ENCODE measurements at places on chromosomes 5 and 9.

GRCh38 chr9:755454-756381 lies 85.8 kb upstream of the DMRT1 start:
- DNase-seq = peak; percentile 12

- no peak for DNase-seq
Measured at GRCh38 chr5:102778478-102778877, 23.4 kb downstream of the PAM start.

GRCh38 chr9:87125819-87126218 lies 178.5 kb upstream of the GAS1 start:
- DNase-seq = no peak

DNA sequence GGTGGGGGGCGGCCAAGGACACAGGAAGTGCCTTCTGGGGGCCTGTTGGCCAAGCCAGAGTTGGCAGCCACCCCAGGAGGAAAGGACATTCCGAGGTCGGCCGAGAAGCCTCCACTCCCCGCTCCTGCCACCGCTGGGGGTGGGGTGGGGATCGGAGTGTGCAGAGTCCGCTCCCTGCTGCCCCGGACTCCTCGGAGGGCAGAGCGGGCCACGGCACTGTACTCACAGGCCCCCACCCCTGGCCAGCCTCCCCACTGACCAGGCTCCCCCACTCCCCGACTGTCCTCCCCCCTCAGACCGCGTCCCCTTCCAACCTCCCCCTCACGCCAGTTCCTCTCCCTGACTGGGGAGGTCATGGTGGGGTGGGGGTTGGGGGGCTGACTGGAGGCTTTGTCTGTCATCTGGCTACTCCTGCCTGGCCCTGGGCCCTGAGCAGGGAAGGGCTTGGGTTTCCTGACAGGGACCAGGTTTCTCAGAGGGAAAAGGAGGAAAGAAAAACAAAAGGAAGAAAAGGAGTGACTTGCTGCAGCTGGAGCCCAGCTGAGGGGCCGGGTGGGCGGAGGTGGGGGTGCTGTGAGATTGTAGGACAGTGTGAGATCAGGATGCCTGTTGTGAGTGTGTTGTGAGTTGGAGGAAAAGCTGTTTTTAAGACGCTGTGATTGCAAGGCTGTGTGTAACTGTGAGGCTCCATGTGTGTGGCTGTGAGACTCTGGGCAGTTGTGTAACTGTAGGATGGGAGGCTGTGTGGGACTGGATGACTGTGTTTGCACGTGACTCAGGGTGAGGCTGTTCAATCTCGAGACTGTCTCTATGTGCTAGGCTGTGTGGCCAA lies 29.7 kb downstream of the CNTFR start:
- DNase-seq = peak; percentile 62

DNA sequence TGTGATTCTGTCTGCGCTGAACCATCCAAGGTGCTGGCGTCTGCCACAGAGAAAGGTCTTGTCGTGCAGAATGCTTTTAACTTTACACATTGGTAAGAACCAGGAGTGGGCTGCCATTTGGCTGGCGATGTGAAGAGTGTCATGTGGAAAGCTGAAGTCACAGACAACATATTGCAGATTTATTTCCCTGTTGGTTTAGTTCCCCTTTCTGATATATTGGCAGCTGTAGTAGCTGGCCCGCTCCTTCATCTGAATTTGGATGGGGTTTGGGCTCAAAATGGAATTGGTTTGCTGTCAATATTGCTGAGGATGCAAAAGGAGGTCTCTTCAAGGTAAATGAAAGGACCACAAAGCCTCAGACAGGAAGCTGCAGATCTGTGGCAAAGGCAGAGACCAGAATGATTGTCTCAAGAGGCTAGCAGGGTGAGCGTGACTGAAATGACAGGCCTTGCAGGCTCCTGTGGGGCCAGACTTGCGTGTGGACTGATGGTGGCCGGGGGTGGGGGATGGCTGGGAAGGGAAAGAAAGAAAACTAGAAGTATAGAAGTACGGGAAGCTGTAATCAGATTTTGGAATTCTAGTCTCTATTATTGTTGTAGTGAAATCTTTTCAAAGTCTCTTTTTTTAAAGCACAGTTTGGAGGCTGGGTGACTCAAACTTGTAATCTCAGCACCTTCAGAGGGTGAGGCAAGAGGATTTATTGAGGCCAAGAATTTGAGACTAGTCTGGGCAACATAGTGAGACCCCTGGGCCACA lies 25.1 kb upstream of the CD180 start:
- no peak for DNase-seq

DNA sequence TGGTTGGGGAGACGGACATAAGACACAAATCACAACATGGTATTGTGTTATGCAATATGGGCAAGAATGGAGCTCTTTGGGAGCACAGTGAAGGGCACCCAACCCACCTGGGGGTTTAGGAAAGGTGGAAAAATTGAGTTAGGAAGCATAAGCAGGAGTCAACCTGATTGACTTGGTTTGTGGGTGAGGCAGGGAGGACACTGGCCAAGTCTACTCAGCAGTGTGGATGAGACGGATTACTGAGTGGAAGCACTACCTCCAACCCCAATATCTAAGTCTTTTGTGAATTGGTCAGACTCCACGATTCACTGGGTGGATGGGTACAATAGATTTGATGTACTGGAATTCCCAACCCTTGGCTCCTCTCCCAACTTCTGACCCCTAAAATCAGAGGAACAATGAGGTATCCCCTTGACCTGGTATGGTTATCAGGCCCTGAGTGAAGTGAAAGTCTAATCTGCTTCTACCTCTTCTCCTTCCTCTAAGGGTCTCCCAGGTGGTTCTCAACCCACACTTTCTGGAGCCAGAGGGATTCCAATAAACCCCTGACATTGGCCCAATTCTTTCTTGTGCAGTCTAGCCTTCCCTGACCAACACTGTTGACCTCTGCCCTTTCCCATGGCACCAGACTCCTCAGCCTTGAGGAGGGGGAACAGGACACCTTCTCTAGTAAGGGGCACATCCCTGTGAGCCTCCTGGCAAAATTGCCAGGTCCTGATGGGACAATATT lies 5.2 kb downstream of the EGR1 start:
- peak; percentile 54 for DNase-seq

- no peak for DNase-seq
Measured at GRCh38 chr5:134088994-134089560, 25.4 kb upstream of the TCF7 start.

DNA sequence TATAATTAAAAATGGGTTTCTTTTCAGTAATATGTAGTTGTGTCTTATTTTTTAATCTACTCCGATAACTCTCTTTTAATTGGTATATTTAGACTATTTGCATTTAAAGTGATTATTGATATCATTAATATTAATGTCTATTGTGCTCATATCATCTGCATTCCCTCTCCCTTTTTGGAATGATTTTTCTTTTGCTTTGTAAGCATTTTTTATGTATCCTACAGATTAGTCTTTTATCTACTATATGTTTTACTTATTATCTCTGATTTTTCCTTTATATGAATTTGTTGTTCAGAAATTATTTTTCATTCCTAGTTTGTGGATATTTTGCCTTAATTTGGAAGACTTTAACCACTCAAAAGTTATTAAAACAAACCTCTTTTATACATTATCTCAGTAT lies 34.0 kb downstream of the NDUFS4 start:
- DNase-seq = no peak

DNA sequence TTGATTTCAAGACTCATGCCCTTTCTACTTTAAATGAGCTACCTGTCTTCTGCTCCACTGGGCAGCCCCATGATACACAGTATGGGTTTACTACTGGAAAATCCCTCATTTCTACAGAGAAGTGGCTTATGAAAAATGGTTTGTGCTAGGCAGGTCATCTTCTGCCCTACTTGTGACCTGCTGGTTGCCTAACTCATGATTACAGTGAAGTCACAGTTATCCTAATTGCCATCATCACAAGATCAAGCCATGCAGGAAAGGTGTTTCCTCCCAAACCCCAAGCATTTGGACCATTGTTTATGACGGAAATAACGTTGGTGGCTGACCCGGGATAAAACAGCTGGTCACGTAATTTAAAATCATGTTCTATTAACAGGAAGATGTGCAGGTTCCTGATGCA lies 330.6 kb downstream of the ACTL7B start:
- no peak for DNase-seq

- no peak for DNase-seq
Measured at GRCh38 chr5:167831754-167832504, 459.5 kb upstream of the WWC1 start.

DNA sequence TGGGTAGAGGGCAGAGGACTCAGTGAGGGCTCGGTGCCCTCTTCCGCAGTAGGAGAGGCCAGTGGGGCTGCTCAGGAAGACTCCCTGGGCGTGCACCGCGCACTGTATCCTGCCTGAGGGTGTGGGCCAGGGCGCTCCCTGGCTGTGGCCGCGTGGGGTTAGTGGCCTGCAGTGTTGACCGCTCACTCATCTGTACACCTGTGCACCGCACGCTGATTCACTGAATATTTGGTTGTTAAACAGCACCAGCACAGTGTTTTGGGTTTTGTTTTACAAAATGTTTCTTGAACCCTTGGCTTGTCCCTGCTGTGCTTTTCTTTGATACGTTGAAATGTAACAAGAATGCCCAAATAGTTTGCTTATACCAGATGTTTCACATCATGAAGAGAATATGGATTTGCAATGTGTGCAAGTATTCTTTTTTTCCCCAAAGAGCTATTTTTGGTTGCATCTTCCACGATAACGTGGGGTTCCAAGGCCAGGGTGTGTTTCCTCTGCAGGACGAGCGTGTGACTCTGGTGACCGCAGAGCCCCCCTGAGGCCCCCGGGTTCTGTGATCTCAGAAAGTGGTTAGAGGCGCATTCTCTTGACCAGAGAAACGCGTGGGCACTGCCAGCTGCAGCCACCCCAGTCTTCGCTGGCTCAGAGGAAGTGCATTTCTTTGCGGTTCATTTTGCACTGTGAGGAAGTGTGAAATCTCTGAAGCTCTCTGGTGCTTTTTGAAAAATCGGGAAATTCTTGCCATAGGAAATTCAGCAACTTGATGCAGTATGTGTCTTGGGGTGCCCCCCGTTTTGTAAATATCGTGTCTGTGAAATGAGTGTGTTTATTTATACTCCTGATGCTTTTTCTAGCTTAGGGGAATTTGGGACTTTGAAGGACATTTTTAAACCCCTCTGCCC lies 46.9 kb downstream of the AHRR start:
- DNase-seq = no peak

DNA sequence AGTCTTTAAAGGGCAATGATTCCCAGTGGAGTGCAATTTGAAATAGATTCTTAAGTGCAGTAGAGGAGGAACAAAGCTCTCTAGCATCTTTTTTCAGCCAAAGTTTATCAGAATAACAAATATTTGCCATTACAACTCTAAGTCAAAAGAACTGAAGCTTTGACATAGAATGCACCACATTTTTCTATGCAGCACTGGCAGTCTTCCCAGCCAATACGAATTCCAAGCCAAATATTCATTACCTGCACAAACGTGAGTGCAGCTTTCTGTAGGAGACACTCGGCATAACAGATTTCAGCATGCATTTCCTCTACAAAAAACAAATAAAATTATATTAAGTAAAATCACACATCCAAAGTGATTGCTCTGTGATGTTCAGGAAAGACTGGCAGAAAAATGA lies 103.4 kb downstream of the TTC39B start:
- DNase-seq = no peak

- DNase-seq = peak; percentile 91
Measured at GRCh38 chr9:15146268-15146700, 160.7 kb downstream of the TTC39B start.

DNA sequence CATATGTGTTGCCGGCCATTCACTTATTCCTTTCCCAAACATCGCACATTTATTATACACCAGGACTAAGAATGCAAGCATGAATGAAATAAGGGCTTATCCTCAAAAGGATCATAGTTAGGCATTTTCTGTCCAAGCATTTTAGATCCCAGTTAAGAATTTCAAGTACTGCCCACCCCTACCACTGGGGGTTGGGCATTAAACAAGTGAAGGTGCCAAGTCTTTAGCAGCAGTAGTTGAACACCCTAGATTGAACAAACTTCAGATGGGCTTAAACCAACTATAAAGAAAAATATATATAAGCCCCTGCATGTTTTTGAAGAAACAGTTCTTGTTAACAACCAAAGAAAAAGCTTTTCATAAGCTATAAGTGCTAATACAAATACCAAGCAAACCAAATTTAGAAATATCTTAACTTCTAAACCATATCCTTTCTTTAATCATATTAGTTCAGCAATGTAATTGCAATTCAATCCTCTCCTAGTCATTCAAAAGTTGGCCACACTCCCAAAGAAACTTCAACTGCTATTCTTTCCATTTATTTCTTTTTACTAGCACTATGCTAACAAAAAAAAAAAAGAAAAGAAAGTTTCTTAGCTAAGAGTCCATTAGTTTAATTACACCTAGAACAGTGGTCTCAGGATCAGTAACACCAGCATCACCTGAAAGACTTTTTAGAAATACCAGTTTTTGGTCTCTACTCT lies 149.8 kb downstream of the MLLT3 start:
- peak; percentile 35 for DNase-seq

DNA sequence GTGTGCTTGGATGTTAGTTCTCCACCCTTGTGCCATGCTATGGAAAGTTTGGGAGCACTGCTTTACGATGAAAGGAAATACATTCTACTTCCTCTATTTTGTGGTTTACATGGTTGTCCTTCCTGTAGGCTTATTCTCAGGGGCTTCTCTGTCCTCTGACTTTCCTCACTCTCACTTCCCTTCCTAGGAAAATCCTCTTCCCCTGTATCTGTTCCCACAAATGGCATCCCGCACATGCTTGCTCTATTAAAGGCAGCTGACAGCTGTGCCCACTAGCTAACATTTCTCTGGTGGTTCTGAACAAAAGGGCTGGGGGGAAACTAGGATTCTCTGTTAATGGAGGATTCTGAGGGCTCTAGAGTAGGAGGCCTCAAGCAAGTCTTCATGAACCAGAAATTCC lies 52.4 kb downstream of the FAM170A start:
- no peak for DNase-seq

DNA sequence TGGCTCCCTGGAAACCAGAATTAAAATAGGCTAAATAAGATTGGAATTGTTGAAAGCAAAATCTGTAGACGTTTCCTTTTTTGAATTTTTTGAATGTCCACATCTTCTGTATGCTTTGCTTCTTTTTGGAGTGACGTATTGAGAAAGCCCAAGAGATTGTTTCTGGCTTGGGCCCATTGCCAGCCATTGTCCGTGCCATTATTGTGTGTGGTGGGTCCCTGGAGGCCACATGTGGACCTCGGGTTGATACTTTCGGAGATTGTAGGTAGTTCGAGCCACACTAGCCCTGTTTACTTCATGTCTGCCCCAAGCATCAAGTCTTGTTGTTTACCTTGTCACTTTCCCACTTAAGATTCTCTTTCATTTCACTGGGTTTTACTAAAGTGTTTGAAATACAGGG lies 106.0 kb downstream of the PALM2AKAP2 start:
- DNase-seq = no peak

GRCh38 chr5:151002250-151002649 lies 18.1 kb upstream of the GPX3 start:
- DNase-seq = peak; percentile 63

DNA sequence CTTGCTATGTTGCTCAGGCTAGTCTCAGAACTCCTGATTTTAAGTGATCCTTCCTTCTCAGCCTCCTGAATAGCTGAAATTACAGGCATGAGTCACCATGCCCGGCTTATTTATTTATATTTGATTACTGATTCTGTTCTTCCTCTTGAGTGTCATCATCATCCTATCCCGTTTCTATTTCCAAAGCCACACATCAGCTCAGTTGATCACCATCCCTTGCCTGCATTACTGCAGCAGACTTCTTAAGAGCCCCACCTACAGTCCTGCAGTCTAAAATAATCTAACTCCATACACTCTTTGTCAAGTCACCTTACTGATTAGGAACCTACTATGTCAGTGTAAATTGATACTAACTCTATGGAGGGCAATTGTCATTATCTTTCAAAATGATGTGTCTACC lies 138.9 kb upstream of the RAI14 start:
- DNase-seq = no peak

GRCh38 chr5:92715946-92716520 lies 865.0 kb downstream of the NR2F1-AS1 start:
- DNase-seq = no peak

- no peak for DNase-seq
Measured at GRCh38 chr5:139407517-139407916, 3.6 kb upstream of the SPATA24 start.
